ENCODE measurements at places on chromosomes 16 and 17.
A peak's percentile ranks its signal among the peaks of the same experiment; 100 is the strongest.

DNA sequence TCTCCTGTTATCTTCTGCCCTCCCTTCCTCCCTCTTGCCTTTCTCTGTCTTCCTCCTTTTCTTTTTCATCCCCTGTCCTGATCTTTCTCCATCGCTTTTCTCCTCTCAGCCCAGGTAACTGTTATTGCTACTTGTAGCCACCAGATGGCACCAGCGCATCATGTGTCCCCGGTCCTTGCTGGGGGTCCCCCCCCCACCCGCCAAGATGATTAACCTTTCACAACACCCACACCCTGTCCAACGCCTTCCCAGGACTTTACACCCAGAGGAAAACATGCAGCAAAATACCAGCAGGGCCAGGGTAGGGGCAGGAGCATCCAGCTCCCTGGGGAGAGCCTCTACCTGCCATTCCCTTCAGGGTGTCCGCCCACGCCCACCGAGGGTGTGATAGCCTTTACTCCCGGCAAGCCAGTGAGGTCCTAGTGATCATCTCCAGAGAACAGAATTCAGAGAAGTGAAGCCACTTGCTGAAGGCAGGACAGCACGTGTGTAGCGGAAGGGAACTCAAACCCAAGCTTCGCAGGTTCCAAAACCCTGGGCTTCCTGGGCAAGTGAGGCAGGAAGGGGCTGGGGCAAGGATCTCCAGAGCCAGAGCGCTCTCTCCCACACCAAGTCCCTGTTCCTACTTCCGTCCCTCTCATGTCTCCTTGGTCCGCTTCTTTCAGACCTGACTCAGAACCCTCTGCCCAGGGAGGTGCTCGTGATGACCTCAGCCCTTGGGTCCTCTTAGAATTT, 13.4 kb upstream of the TAC4 start:
- peak; percentile 42 for DNase-seq

DNA sequence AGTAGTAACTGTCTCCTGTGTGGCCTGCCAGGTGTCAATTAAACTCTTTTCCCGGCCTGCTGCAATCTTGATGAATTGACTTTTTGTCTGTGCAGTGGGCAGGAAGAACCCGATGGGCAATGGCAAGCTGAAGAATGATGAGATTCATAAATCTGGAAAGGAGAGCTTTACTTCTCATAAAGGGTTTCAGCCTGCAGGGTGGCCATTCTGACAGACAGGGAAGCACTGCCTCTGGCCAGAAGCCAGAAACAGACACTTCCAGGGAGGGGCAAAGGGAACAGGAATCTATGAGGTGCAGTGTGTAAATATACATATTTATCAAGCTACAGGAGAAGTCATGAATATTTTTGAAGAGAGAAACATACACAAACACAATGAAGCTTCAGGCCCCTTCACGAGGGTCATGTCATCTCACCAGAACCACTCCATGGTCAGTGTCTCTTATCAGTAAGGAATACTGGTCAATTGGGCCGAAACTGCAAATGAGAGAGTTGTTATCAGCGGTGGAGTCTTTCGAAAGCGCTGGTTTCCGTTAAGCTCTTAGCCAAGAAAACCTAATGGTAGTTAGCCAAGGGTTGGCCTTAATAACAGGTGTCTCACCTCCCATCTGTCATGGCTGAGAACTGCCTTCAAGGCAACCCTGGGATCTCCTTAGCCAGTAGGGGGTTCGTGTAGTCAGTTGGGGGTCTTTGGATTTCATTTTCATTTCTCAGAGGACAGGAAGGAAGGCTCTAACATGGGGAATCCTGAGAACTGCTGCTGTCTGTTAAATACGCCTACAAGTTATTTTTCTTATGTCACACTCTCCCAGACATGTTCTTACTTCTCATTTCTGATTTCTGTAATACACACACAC, 1.2 kb upstream of the NARF start:
- DNase-seq = no peak

GRCh38 chr17:17500999-17501605, 4.9 kb upstream of the RASD1 start:
- DNase-seq = no peak

DNA sequence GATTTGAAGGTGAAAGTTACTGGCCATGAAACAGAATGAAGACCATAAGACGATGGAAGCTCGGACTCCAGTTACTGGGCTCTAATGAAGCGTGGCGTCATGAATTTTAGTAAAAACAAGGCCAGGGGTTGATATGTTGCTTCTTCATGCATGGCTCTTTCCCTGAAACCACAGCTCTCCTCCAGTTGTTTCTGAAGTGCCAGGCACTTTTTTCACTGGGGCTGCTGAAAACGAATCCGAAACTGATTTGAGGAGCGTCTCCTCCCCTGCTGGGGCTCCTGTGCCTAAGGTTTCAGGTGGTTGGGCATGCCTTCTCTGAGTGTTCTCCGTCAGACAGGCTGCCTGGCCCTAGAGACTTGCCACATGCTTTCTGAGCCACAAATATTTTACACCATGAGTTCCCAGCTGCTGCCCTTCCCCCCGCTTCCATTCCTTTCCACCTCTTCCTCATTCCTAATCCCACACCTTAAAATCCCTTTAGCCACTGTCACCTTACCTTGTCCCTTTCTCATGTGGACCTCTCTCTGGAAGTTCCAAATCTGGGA, 3.7 kb upstream of the MYL4 start:
- peak; percentile 34 for DNase-seq

GRCh38 chr16:78786635-78787034, 687.2 kb downstream of the WWOX start:
- DNase-seq = no peak

GRCh38 chr17:28846231-28846630, 3.6 kb upstream of the FAM222B start:
- no peak for DNase-seq

- no peak for DNase-seq
Observed at GRCh38 chr16:81601008-81601428, 156.4 kb downstream of the CMIP start.
